ENCODE measurements at places on chromosomes 13 and 19.

DNA sequence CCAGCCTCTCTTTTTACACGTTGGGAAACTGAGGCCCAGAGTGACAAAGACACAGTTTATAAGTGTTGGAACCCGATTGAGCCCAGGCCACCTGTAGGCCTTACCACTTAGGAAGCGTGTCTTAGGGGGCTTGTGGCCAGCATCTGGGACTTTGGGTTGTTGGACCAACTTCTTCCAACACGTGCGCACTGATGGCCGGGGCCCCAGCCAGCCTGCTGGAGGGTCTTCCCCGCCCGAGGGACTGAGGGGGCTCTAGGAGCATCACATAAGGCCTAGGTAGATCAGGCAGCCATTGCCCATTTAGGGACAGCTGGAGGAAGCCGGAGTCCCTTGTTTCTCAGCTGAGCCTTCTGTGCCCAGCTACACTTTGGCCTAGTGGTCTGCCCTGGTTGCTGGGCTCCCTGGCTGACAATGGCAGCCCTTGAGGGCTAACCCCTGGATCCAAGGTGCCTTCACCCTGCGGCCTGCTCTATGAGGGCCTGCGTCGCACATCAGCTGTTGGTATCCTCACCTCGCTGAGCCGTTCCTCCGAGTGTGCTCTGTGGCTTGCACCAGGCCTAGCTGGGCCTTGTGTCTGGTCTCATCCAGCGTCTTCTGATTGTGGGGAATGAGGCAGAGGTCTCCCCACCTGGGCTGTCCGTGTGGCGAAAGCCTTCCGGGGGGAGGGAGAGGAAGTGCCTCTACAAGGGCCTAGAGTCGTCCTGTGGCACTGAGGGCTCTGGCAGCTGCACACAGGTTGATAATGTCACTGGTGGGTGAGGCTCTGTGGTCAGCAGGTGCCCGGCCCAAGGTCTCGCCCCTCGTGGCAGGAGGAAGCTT is 1.2 kb downstream of the RAB11B start:
- DNase-seq: no peak

GRCh38 chr19:43719918-43720317 is 4.0 kb downstream of the IRGC start:
- no peak for DNase-seq

GRCh38 chr19:18629166-18630088 is 7.4 kb upstream of the KLHL26 start:
- DNase-seq: no peak

GRCh38 chr13:74555651-74556420 is 421.6 kb upstream of the KLF12 start:
- DNase-seq: no peak

DNA sequence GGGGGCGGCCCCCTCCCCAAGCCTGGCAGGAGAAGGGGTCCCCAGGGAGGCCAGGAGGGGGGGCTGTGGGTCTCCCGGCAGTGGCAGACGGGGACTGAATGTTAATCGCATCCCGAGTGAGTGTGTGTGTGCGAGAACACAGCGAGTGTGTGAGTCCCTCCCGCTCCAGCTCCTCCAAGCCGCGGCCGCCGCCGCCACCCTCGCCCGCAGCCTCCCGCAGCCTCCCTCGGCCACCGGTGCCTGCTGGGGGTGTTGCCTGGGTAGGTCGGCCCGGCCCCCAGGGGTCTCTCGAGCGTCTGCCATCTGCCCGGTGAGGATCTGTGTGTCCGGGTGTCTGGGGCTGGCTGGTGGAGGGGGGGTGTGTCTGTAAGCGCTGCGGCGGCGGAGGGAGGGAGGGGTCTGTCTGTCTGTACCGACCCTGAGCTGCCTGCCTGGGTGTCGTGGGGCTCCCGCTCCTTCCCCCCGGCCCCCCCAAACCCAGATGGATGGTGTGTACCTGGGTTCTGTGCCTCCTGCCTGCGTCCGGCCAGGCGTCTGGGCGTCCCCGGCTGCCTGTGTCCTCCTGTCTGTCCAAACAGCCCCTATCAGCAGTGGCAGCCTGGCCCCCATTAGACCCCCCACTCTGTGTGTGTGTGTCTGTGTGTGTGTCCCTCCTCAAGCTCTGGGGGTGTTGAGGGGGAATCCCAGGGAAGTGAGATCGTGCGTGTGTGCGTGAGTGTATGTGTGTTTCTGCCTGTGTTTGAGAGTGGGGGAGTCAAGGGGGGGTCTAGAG is at the start of gene GRIN2D:
GRIN2D (plus strand) TSS at position 110 of the 772 bp plus-strand sequence. CDS start 4,725 bp downstream, outside the sequence.
- DNase-seq: no peak

- peak; percentile 79 for DNase-seq
These were observed 982 bp upstream of the DACT3 start for GRCh38 chr19:46661735-46662592.

DNA sequence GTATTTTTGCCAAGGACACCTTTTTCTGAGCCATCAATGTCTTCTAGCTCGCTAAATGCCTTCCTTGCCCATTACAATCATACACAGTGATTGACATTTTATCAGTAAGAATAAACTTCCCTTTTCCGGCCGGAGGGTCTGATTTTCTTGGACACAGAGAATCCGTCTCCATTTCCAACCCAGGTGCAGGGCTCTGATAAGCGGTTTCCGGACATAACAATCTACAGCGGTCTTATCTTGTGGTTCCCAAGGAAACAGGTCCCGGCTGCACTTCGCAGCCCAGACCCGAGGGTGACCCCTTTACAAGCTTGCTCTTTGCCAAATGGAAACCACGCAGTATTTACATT is 5.1 kb upstream of the ZNF77 start:
- no peak for DNase-seq

DNA sequence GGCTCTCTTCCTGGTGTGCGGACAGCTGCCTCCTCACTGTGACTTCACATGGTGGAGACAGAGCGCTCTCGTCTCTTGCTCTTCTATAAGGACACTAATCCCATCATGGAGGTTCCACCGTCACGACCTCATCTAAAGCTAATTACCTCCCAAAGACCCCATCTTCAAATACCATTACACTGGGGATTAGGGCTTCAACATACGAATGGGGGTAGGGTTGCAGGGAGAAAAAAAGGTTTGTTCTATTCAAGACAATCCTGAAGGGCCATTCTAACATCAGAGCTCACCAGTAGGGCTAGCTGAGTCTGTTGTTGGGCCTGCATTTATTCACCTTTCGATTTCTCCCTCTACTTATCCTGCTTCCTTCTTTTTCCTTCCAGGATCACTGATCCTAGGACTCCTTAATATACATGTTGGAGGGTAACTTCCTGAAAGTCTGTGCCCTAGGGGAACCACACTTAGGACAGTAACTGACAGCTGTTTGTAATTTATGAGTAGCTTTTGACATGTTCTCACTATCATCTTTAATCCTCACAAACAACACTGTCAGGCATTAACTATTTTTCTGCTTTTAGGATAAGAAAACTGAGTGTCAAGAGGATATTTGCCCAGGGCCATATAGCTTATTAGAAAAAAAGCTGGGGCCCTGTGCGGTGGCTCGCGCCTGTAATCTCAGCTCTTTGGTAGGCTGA is 18.8 kb upstream of the GTF2F2 start:
- DNase-seq: no peak

DNA sequence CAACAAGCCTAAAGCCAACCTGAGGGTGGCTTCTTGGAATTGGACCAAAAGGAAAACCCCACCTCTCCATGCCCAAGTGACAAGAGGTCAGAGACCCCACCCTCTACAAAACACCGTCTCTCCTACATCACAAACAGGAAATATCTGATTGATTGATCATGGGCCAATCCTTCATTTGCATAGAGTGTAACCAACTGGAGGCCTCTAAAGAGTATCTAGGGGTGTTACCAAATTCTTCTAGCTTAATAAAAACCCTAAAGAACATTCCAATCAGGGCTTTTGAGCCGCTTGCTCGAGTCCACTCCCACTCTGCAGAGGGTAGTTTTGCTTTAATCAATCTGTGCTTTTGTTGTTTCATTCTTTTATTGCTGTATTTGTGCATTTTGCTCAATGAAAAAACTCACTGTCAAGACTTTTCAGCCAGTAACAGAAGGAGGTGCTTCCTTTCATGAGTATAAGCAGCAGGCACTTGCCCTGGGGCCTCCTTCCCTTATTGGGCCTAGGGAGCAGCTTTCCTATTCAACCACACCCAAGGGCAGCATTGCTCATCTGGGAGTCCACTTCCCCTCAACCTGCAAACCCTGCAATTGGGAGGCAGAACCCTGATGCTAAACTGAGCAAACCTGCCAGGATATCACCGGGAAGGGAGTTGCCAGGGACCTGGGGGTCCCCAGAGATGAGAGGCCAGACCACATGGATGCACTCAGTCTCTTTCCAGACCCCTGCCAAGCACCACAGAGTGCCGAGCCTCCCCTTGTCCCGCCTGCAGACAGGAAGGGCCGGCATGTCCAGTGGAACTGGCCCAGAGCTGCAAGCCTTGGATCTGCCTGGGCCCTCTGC is 154.3 kb upstream of the VSTM2B start:
- DNase-seq: no peak

DNA sequence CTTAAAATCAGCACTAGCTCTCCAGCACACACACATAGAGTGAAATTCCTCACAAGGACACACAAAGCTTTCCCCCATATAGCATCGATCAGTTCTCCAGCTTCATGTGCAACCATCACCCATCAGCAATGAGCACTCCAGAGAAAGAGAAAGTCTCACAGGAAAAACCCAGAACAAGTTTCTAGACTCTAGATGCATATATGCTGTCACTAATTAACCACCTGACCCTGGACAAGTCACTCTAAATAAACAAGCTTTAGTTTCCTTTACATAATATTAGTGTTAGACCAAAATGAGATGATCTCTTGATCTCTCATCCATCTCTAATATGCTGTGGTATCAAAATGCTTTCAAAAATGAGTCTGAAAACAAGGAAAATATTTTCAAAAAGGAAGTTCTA is 81.2 kb downstream of the TBC1D4 start:
- no peak for DNase-seq

DNA sequence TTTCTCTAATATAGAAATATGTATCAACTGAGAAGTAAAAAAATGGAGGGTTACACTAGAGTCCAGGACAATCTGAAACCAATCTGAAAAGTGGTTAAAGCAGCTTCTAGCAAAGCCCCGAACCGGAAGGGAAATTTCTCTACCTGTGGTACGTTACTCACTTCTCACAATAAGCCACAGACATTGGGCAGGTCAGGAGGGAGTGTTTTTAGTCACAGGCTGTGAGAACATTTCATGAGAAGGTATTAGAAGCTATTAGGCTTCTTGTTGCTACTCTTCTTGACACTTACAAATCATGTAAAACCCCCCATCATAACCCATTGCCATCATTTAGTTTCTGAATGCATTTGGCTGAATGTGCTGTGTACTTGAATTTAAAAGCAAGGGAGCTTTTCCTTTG is 120.9 kb downstream of the NUFIP1 start:
- no peak for DNase-seq

DNA sequence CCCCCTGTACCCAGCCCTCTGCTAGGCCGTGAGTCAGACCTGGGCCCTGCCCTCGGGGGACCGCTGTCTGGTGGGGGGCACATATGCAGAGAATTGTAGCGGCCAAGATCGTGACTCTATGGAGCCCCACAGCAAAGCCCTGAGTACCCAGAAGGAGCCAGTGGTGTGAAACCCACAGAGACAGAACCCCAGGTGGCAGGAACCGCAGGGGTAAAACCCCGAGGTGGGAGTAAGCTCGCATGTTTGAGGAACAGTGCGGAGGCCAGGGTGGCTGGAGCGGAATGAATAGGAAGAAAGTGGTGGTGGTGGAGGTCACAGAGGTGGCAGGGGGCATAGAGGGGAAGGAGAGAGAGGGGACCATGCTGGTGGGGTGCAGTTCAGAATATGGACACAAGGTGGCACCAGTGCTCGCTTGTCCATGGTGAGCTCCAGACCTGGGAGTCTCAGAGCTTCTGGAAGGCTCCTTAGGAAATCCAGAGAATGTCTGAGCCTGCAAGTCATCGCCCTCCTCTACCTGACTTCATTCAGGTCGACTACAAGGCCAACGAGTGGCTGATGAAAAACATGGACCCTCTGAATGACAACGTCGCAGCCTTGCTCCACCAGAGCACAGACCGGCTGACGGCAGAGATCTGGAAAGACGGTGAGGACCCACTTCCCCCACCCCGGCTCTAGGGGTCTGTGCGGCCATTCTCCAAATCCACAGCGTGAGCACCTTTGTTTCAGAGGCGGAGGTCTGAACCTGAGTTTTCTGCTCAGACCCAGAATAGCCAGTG is 48.9 kb downstream of the MYH14 start:
- no peak for DNase-seq

DNA sequence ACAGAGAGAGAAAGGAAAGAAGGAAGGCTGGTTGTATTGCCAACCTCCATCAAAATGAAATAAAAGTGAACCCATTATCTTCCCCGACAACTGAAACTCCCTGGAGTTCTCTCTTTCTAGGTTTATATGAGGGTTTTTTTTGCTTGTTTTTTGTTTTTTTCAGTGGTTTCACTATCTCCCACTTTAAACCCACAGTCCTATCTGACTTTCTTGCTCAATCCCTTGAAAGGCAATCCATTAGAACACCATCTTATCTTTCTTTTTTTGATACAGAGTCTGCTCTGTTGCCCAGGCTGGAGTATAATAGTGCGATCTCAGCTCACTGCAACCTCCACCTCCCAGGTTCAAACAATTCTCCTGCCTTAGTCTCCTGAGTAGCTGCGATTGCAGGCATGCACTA is 158.0 kb upstream of the MIR17HG start:
- DNase-seq: no peak

GRCh38 chr19:18450021-18450930 is 12.3 kb upstream of the ISYNA1 start:
- no peak for DNase-seq

GRCh38 chr13:79491715-79492114 is 10.8 kb downstream of the NDFIP2 start:
- DNase-seq: peak; percentile 95

GRCh38 chr19:3381701-3382372 is 15.5 kb downstream of the NFIC start:
- DNase-seq: no peak

DNA sequence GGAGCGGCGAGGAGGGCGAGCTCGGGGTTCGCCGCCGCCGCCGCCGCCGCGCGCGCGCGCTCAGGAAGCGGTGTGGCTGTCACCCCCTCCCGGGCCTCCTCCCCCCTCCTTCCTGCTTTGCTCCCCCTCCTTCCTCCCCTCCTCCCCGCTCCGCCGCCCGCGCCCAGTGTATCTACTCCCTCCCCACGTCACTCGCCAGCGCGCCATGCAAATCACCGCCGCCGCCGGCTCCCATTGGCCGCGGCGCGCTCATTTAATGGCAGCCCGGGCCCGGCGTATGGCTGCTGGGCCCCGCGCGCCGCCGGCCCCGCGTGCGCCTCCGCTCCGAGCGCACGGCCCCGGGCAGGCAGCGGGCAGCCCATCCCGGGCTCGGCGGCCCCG is 335 bp upstream of the SOX1 start:
- no peak for DNase-seq

DNA sequence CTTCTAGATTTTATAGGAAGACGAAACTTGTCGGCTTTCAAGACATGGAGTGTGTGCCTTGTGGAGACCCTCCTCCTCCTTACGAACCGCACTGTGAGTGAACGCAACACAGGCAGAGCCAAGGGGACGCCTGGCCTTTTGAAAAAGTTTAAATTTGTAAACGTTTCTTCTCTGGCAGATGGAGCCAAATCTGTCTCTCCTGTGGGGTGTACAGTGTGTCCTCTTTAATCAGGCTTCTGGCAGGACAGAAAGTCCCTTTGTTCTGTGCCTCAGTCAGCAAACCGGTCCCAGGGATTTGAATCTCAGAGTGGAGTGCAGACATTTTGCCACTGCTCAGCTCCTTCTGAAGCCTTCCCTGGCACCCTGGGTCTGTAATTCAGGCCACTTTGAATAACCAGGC is 56.5 kb downstream of the TNFRSF19 start:
- DNase-seq: no peak

GRCh38 chr19:18895038-18895823 is 727 bp downstream of the CERS1 start:
- peak; percentile 28 for DNase-seq

All from mammary epithelial cell (primary cell).